Body of pancreas (tissue), 4 donors: ENCODE measurements at places on chromosomes 3 and 15.

DNA sequence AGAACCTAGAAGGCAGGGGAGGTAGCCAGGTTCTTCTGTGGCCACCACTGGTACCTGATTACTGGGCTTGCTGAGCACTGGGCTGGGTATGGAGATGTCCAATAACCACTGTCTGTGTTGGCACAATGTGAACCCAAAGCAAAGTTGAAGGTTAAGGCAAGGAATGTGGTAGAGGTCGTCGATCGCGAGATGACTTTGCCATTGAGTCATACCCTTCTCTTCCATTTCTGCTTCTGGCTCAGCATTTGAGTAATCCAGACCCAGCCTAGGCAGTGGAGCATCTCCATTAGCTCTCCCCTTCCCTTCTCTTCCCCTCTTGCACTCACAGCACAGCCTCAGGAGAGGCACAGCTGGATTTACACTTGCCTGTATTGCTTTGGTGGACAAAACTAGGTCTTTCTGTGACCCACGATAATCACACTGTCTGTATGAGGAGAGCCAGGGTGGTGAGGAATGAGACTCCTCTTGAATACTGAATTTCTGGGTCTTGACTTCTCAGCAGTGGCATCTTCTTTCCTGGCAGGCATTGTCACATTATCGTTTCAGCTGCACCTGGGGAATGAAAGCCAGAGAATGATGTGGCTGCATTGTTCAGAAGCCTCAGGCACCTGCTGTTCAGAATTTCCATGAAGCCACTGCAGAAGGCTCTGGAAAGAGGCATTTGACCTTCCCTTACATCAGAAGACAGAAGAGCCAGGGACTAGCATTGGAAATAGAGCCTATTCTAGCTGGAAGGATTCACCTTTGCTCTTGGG, 272.6 kb downstream of the PDCD6IP start:
- no peak for DNase-seq

- no peak for DNase-seq
These were observed 165.5 kb downstream of the VGLL4 start for GRCh38 chr3:11478167-11478566.

DNA sequence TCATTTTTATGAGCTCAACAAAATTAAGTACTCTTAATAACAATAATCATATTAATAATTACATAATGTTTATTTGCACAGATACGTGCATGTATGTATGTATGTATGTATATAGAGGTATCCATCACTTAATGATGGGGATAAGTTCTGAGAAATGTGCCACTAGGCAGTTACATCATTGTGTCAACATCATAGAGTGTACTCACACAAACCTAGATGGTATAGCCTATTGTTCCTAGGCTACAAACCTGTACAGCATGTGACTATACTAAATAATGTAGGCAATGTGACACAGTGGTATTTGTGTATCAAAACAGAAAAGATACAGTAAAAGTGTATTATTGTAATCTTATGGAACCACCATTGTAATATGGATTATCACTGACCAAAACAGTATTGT, 874.7 kb upstream of the GBE1 start:
- no peak for DNase-seq

DNA sequence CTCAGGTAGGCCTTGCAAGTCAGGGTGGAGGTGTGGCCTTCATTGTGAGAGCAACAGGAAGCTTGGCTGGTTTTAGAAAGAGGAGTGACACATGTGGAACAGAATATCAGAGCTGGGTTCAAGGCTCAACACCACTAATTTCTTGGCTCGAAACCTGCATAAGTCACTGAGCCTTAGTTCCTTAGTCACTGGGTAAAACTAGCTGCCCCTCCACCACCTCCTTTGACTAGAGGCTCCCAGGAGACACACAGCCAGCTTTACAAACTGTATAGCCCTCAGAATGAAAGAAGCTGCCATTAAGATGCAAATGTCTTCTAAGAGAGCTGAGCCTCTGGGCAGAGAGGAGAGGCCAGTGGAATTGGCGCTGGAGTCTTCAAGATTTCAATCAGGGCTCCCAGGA, 67.7 kb downstream of the CERS3 start:
- DNase-seq: no peak

GRCh38 chr15:40825661-40826422, 2.7 kb downstream of the PPP1R14D start:
- DNase-seq: peak; percentile 67

- DNase-seq: no peak
These were observed 30.7 kb upstream of the PPM1L start for GRCh38 chr3:160725338-160725737.

DNA sequence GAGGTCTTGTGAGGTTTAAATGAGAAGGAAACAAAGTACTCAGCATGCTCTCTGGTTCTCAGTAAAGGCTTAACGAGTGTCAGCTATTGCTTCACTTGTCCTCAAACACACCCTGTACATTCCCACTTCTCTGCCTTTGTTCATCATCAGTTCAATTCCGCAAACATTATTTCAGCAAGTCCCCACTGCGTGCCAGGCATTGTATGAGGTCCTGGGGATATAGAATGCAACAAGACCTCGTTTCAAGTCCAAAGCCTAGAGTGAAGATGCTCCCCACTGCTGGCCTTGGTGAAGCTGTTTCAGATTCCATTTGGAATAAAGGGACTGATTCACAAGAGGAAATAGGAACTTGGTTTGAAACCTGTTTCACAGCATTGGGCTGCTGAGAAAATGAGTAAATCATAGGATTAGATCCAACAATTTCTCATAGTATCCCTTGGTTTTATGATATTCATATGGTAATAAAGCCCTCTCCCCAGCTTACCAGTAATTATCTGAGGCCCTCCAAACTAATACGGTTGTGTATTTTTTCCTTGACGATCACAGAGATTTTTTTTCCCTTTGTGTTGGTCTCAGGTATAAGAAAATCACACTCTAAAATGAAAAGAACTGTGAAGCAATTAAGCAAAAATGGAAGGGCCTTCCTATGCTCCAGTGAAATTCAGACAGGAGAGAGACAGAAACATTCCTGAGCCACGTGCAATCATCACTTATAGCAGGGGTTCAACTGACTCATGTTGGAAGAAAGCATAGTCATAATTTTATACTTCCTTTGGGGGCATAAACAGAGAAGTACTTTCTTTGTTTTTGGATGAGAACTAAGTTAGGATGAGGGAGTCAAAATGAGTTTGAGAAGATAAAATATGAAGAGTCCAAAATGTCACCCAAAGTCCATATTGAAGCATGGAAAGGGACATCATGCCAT, 258.6 kb downstream of the RORA start:
- no peak for DNase-seq

DNA sequence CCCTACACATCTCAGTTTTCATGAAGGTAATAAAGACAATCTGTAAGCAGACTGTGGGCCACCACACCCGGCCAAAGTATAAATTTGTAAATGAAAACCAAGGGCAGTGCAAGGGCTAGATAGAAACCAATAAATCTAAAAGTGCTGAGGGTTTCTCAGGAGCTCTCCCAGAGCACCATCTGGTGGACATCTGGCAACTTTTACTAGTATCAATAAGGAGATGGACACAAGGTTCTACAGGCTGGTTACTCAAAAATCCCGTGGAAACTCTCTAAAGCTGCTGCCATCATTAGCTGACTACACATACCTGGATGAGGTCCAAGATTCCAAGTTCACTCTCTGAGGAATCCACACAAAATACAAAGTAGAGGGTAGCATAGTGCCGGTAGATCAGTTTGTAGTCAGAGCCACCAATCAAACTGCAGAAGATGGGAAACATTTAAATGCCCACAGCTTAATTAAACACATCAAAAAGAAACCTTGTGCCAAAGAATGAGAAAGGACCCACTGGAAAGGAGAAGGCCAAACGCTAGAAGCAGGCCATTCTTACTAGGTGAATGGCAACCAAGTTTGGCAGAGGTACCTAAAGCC, 5.5 kb downstream of the AP3S2 start:
- DNase-seq: peak; percentile 60

DNA sequence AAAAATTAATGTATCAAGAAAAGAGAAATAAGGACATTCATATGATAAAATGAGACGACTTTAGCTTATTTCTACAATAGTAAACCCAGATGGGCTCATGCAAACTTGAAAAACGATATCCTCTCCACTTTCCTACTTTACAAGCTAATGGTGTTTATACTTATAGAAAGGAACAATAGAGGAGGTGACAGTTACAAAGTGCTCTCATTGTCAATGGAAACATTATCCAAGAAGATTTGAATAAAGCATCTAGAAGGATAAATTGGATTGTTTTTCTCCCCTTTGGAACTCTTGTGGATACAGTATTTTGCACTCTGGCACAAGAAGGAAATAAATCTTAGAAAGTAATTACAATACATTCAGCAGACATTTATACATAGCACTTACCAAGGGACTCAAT, 20.2 kb upstream of the CCDC66 start:
- DNase-seq: no peak

DNA sequence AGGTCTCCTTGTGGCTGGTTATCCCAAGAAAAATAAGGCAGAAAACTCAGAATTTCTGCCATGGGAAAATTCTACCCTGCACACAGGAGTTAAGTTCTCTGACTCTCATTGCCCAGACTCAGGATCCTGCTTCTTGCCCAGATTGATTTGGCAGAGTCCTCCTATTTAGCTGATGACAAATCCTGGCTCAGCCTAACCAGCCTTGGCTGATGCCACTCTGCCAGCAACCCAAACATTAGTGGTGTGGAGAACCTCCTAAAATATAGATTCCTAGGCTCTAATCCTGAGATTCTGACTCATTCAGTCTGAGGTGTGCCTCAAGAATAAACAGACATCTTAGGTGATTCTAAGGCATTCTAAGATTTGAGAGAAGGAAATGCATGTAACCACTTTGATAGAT, 60.5 kb upstream of the ACTC1 start:
- DNase-seq: no peak

- DNase-seq: no peak
These were observed 93.6 kb upstream of the OSTN start for GRCh38 chr3:191105418-191105817.

GRCh38 chr3:148023994-148024393, 614.8 kb downstream of the ZIC1 start:
- DNase-seq: no peak

DNA sequence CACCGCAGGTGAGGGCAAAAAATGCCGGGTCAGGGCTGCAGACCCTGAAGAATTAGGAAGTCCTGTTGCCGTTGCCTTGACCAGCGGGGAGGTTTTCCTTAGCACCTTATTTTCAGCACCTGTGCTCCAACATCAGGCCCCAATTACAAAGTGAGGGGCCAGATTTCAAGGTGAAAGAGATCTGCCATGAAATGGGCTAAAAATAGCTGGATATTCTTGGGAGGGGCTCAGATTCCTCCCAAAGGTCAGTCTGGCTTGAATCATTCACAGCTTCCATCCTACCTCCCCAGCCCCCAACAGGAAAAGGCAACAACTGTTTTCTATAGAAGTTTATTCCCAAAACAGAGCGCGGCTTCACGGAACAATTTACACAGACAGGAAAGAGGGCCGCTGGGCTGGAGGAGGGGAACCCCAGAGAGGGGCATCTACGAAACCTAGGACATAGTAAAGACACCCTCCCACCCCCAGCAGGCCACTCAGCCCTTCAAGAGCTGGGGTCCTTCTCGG, 941 bp upstream of the SLC26A6 start:
- DNase-seq: no peak

GRCh38 chr3:39080026-39080425, 27.4 kb downstream of the GORASP1 start:
- no peak for DNase-seq
